ENCODE measurements at places on chromosomes 4 and X.
A peak's percentile ranks its signal among the peaks of the same experiment; 100 is the strongest.

DNA sequence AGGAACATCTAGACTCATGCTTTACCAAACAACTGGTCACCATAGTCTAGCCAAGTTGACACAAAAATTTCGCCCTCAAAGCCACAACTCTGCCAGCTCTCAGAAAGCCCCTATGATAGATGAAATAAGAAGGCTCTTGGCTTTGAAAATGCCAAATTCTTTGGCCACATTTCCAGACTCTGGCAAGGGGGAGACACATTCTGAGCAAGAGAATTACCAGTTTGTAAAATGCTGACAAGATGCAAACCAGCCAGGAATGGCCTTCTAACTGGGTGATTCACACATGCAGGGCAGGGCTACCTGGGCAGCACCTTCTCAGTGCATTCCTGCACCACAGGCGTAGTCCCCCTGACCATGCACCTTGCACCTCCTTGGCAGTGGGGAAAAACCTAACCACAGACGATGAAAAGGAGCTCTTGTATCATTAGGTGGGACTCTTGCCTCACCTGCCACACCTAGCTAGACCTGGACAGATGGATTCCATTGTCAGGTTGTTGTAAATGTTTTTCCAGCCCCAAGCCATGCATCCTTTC lies 77.4 kb upstream of the CPEB2 start:
- DNase-seq = no peak

DNA sequence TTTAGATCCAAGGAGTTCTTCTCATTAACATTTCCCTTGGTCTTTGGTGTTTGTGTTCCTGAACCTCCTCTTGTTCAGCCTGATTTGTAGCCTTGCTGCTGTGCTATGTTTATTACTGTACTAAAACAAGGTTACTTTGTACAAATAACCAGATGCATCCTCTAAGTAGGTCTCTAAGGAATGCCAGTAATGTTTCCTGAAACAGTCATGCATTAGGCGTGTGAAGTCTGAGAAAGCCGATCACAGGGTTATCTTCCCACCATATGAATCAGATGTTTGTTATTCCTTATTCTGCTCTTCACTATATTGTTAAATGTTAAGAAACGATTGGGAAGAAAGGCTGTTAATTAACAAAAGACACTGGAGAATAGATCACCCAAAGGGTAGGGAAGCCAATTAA lies 66.9 kb downstream of the GALNTL6 start:
- no peak for DNase-seq

GRCh38 chrX:44224760-44225159 lies 118.7 kb downstream of the EFHC2 start:
- no peak for DNase-seq

GRCh38 chrX:40010550-40011321 lies 87.0 kb downstream of the BCOR start:
- no peak for DNase-seq

- DNase-seq = no peak
Observed at GRCh38 chr4:76589402-76589801, 154.4 kb downstream of the SHROOM3 start.

GRCh38 chr4:133592106-133592505 lies 443.0 kb downstream of the PCDH10 start:
- DNase-seq = peak; percentile 89

GRCh38 chr4:87882861-87883260 lies 50.1 kb downstream of the MEPE start:
- DNase-seq = no peak

DNA sequence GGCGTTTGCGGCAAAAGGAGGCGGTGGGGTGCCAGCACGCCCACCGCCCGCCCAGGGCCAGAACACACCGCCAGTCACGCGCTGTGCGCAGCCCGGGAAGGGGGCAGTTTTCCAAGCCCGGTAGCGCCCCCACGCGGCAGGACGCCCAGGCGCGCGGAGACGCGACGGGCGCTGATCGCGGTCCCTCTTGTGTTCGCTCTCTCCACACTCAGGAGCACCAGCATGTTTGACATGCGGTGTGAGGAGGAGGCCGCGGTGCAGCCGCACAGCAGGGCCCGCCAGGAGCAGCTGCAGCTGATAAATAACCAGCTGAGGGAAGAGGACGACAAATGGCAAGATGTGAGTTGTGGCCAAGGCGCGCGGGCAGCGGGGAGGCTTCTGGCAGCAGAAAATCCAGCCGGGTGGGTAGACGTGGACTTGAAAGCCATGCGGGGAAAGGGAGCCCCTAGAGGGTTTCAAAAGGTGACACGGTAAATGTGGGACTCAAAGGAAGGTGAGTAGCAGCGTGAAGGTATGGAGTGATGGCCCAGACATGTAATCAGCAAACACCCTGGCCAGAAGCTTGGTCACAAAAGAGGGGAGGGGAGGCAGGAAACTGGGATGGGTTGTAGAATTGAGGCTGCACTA lies 104.1 kb downstream of the PHOX2B start:
- peak; percentile 52 for DNase-seq

GRCh38 chrX:26219351-26219750 lies 3.4 kb downstream of the MAGEB5 start:
- no peak for DNase-seq

GRCh38 chrX:115409551-115409950 lies 120.0 kb downstream of the LUZP4 start:
- DNase-seq = no peak

DNA sequence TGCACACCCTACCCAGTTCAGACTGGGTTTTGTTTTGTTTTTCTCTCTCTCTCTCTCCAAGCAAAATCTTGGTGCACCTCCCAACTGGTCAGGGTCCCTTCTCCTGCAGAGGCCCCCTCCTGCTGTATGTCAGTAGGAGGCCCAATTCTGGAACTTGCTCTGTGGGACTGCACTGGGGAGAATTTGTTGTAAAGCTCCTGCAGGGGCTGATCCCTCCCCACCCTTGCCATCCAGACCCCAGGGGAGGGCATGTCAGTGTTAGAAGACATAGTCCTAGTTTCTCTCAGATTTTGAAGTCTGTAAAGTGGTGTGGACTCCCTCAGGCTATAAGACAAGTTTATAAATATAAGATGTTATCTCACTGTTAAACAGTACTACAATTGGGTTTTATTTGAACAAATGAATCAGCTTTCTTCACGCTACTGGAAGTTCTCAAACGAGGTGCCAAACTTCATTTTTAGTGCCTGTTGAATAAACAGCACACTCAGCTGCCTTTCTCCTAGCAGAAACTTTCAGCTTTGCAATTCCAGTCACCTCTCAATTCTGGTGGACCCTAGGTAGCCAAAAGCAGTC lies 88.6 kb upstream of the FRMPD3 start:
- no peak for DNase-seq

GRCh38 chr4:122845066-122845465 lies 18.4 kb downstream of the FGF2 start:
- no peak for DNase-seq

DNA sequence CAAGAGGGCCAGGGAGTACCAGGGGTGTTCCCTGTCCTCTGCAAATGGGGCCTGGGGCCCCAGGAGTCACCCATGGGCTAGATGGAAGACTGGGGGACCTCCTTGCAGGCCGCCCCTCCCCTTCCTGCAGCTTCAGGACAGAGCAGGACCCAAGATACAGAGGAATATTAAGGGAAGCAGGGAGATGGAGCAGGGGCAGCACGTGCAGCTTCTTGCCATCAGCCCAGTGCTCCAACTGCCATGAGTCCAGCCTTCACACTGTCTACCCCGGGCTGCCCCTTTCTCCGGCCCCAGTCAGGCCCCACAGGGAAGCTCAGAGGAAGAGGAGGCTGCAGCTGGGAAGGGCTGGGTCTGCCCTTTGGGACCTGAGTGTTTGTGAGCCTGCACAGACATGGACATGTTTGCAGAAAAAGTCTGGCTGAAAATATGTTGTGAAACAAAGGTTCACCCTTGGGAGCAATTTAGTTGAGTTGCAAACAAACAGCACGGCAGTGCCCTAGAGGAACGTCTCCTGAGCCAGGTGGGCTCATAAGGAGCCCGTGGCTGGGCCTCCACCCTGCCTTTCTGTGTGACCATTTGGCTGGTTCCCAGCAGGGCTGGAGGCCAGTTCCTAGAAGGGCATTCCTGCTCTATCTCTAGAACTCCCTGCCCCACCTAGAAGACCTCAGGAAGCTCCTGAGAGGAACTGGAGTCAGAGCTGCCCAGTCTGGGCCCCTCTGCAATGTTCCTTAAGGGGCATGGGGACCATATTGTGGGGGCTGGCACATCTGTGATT lies 8.9 kb downstream of the FATE1 start:
- DNase-seq = no peak

GRCh38 chr4:7145291-7145934 lies 46.9 kb upstream of the SORCS2 start:
- DNase-seq = no peak

DNA sequence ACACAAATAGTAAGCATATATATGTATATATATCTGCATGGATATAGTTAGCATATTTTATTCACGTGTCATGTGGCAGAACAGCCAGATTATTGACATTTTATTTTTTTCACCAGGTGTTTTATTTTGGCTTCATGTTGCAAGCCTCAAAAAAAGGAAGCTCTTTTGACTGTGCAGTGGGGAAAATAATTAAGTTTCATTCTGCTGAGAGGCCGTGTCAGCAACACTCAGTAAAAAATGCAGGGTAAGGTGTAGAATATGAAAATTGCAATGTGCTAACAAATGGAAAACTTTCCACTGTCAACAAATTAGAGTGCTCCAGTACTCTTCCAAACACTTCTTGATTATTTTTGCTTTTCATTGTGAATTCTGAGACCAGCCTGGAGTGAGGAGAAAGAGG lies 511.5 kb downstream of the GLUD2 start:
- DNase-seq = no peak

DNA sequence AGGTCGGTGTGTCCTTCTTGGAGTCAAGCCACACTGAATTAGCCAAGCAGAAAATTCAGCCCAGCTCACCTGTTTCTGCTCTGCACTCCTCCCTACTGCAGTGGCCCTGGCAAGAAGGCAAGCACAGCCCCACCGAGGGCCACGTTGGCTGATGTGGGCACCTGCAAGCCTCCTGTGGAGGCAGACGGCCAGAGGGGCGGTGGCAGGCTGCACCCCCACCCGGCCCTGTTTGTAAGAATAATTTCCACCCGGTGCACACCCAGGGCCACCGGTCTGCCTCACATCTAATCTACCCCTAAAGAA lies 18.8 kb downstream of the PPP2R2C start:
- no peak for DNase-seq

DNA sequence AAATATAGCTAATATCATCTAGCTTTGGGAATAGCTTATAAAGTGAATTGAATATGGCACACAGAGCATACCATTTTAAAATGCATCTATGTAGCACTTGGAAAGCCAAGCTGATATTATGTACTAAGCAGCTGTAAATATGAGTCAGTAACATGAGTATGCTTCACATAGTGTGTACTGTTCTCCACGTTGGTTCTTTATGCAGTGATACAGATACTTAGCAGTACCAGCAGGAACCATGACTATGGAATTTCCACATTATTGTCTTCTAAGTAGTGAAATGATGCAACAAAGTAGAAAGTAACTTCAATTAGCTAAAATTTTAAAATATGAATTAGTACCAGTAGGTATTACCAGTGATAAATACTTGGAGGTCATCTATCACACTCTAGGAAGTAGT lies 320.1 kb downstream of the BMPR1B start:
- DNase-seq = no peak

GRCh38 chrX:134679221-134679620 lies 20.9 kb upstream of the PLAC1 start:
- DNase-seq = no peak

GRCh38 chr4:62560858-62561257 lies 1360.7 kb downstream of the ADGRL3 start:
- no peak for DNase-seq

GRCh38 chr4:48708610-48709009 lies 71.5 kb downstream of the FRYL start:
- DNase-seq = no peak

- peak; percentile 14 for DNase-seq
Observed at GRCh38 chr4:140236654-140237169, 82.7 kb upstream of the MAML3 start.

- DNase-seq = no peak
Observed at GRCh38 chr4:134078230-134078914, 123.2 kb downstream of the PABPC4L start.

DNA sequence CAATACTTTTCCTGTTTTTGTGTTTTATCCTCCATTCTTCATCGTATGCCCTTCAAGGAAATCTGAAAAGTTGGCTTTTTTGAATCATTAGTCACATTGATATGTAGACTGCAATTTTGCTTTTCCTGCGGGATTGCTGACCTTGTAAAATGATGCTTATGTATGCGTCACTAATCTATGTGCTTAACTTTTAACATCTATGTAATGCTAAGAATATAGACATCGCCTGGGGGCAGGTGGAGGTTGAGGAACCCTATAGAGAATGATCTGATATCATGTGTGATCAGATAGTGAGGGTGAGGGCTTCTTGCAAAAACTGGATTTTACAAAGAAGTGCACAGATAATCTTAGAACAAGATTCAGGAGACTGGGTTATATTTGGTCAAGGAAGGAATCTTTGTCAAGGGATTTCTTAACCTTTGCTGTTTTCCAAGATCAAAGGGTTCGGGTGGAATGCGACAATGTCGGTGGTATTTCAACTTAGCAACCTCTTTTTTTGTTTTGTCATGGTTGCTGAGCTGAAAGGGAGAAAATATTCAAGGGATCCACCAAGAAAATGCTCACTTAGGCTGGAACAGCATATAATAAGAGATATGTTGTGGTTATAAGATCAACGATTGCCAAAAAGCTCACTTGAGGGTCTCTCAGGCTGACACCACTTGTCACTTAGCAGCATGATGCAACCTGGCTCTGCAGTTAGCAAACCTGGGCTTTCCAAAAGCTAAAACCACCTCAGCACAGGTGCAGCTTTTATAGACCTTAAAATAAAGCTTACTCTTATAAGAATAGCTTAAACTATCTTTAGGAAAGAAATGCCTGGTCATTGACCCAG lies 70.6 kb upstream of the PUDP start:
- no peak for DNase-seq

DNA sequence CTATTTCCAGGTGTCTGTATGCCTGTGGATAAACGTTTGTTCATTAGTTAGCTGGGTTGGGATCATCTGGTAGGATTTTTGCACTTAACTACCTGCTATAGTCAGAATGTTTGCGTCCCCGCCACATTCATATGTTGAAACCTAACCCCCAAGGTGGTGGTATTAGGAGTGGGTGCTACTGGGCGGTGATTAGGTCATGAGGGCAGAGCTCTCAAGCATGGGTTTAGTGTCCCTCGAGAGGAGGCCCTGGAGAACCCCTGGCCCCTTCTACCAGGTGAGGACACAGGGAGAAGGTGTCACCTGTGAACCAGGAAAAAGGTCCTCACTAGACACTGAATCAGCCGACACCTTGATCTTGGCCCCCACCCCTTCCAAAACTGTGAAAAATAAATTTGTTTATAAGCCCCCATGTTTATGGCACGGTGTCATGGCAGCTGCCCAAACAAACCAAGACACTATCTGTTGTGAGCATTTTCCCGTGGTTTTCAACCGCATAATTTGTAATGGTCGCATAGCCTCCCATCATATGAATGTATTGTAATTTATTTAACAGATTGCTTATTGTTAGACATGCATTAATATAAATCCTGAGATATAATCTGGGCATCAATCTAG lies 92.7 kb upstream of the TRIM2 start:
- no peak for DNase-seq
